Activated naive CD8-positive, alpha-beta T cell treated with anti-CD3 and anti-CD28 coated beads, Interleukin-2, amount 10 ng/mL, durations not matched to agents 7 days and 5 days (primary cell): ENCODE measurements at places on chromosomes 1 and 21.
A peak's percentile ranks its signal among the peaks of the same experiment; 100 is the strongest.

DNA sequence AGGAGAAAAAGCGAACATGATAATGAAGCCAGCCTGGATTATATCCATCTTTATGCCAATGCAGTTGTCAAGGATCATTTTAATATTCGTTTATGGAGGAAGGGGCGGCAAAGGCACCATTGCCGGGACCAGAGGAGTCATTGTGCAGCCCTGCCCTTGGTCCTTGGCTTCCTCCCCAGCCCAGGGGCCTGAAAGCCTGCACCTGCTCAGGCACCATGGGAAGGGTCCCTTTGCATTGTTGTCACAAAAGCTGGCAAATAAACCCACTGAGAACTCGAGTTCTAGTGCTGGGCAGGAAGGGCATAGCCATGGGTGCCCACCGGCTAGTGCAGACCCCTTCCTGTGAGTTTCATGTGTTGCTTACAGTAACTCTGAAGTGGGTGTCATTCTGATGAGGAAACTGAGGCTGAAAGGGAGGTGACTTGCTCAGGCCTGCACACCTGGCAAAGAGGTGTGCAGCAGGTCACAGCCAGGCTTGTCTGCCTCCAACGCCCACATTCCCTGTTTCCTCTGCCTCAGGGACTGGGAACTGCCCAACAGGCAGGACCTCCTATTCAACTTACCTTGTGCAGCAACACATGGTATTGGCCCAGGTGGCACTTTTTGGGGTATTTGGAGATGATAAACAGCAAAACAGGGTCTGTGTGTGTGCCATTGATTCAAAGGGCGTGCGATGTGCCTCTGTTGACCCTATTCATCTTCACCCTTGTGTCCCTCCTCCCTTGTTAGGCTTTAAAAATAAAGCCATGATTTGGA lies 84.6 kb downstream of the MAN1C1 start:
- no peak for DNase-seq

GRCh38 chr1:38527373-38527966 lies 332.1 kb downstream of the RRAGC start:
- DNase-seq, result peak; percentile 60

- no peak for DNase-seq
These were observed 4.2 kb downstream of the SPATA46 start for GRCh38 chr1:162372159-162373071.

GRCh38 chr1:227766015-227766634 lies 30.9 kb downstream of the SNAP47 start:
- peak; percentile 83 for DNase-seq

- no peak for DNase-seq
These were observed 10.8 kb downstream of the AGT start for GRCh38 chr1:230702934-230703678.

GRCh38 chr1:165327538-165327937 lies 29.0 kb downstream of the LMX1A start:
- DNase-seq, result no peak

- no peak for DNase-seq
These were observed 97.4 kb upstream of the CHRM3 start for GRCh38 chr1:239288820-239289554.

DNA sequence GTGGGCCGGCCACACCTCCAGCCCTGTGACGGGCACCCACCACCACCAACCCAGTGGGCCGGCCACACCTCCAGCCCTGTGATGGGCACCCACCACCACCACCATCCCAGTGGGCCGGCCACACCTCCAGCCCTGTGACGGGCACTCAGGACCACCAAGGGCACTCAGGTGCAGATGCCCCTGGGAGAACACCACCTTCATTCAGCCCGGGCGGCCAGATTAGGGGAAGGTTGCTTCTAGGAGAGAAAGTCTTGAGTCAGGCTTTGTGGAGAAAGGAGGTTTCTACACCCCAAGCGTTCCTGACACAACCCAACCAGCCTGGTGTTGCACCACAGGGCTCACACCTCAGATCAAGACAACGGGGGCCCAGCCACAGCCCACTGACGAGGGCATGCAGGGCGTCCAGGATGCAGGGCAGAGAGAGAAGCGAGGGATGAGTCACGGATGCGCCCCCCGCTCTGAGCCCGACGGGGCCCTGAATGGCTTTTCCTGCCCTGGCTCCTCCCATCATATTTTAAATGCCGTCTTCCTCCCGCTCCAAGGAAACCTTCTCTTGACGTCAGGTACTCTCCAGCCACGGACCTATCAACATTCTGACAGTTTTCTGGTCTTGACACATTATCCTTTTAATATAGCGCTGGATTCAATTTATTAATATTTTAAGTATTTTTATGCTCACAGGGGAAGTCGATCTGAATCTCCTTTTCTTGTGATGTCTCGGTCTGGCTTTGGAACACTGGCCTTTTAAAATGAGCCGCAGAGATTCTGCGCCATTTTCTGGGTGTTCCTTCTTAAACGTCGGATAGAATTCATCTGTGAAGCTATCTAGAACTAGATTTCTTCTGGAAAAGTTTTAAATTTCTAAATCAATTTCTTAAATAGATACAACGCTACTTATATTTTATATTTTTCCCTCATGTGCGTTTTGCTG lies 631 bp upstream of the SPATC1L start:
- peak; percentile 82 for DNase-seq
